ENCODE measurements at places on chromosomes 2 and 18. TPM values are rescaled to one million over a fixed set of nuclear protein-coding genes. Genes with fewer than 3 reads are reported as not detected.
A peak's percentile ranks its signal among the peaks of the same experiment; 100 is the strongest.

DNA sequence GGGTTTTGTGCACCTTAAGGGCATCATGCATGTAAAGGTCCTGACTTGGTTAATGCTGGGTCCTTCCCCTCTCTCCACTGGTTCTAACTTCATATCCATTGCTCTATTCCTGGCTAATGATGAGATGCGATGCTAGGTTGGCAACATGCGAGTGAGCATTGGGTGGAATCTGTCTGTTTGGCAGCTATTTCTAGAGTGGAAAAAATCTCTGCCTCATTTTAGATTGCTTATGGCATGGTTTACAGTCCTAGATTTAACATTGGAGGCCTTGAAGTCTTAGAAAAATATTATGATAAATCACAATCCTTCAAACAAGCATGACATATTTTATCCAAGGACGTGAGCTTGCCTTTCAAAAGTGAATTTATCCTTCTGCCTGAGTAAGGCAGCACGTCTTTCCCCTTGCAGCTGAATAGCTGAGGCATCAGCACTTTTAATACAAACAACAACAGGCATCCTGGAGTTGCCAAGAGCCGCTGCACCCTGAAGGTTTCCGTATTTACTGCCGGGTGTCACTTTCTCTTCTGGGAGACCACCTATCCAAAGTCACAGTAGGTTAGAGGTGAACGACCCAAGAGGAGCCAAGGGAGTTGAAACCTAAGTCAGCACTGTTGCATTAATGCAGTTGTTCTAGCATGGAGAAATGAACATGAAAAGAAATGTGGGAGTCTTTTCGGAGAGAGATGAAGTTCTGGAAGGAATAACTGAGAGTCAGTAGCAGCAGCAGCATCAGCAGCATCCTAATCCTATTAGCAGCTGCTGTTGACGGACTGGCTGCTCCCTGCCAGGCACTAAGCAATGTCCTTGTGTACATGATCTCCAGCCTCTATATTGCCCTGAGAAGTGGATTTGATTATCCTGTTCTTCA, 78.4 kb downstream of the MAPK4 start:
- DNase-seq: no peak

DNA sequence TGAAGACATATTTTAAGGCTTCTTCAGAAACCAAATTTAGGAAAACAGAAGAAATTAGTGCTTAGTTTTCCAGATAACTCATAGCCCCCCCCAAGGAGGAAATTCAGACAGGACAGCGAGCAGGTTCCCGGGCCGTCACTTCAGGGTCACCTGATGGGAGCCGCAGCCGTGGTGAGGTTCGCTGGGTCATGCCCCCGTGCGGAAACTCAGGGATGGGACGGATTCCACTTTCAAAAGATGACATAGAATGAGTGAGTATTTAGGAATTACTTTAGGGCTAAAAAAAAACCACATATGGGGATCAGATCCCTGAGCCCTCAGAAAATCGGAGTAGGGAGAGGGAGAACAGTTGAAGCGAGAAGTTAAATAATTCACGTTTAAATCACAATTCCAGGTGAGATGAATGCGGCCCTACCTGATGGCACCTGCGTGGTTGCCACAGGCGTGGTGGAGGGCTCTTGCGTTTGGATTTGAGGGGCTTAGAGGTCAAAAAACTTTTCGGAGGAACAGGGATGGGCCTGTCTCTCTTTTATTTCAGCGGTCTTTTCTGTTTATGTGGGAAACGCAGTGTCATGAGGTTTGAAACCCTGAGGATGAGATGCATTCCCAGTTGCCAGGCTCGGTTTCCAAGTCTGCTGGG, 114.4 kb downstream of the NFATC1 start:
- peak; percentile 54 for DNase-seq

- DNase-seq: no peak
Observed at GRCh38 chr18:35624146-35624545, 42.6 kb downstream of the GALNT1 start.

GRCh38 chr2:77102927-77103326, 419.2 kb downstream of the LRRTM4 start:
- no peak for DNase-seq

GRCh38 chr18:62206593-62206992, 19.5 kb downstream of the RELCH start:
- DNase-seq: no peak

GRCh38 chr2:127172306-127172705, 47.8 kb downstream of the CYP27C1 start:
- DNase-seq: peak; percentile 36

- DNase-seq: no peak
Observed at GRCh38 chr2:47360927-47361326, 42.0 kb upstream of the MSH2 start.

- DNase-seq: no peak
Observed at GRCh38 chr2:79009388-79009787, 16.1 kb upstream of the REG3G start.

DNA sequence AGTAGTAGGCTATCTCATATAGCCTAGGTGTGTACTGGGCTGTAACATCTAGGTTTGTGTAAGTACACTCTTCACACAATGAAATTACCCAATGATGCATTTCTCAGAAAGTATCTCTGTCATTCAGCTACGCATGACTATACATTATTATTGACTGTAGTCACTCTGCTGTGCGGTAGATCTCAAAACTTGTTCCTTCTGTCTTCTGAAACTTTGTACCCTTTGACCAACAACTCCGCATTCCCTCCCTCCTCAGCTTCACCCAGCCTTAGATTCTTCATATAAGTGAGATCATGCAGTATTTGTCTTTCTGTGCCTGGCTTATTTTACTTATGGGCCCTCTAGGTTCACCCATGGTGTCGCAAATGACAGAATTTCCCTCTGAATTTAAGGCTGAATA, 49.0 kb downstream of the TAF1B start:
- no peak for DNase-seq

DNA sequence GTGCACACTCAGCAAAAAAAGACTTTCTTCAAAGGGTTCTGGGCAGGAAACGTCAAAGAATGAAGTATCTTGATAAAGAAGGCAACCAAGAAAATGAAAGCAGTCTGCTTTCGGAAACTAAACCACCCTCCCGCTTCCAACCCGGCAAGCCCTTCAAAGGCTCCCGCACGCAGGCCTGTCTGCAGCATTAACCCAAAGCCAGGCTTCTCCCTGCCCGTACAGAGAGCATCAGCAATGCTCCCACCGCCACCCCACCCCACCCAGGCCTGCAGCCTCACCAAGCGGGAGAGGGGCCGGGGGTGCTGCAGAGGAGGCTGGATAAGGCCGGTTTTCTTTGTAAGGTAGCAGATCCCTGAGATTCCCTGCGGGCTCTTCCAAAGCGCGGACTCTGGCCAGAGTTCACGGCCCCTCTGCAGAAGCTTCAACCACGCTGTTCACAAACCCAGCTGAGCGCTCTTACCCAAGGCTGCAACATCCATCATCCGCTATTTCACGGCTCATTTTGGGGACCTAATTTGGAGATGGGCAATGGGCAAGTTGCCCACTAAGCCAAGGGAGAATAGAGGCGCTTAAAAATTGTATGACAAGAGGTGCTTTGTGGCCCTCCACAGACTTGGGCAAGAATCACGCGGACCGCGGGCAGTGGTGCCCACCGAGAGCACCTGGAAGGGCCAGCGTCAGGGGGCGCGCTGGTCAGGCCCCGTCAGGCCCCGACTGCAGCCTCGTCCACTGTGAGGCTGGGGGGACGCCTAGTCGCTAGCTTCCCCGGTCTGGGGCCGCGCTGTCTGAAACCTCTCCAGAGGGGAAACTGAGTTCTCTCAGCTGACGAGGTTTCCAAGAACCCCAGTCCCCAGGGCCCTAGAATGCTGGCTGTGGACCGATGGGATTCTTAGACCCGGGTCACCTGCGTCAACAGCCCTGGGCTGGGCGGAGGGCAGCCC, 225.4 kb upstream of the ID2 start:
- DNase-seq: peak; percentile 54

DNA sequence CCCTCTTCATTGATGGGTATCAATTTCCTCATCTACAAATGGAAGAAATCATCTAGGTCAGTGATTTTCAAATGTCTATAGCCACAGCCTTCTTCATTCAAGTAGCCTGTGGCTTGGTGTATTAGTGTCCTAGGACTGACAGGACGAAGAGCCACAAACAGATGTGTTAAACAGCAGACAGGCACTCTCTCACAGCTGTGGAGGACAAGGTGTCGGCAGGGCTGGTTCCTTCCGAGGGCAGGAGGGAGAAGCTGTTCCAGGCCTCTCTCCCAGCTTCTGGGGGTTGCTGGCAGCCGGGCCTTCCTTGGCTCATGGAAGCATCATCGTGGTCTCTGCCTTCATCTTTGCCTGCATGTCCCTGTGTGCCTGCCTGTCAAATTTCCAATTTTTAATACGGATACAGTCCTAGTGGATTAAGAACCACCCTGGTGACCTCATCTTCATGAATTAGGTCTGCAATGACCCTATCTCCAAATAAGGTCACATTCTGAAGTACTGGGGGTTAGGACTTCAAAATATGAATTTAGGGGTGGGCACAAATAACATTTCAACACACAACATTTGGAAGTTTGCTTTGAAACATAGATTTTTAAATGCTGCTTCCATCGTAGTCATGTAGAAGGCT, 86.5 kb downstream of the PTGR3 start:
- DNase-seq: no peak

Gene BOLL
- total RNA-seq: not detected

Gene RAB10
- 104 TPM for total RNA-seq
